ENCODE measurements at places on chromosomes 5 and 9. TPM values are rescaled to one million over a fixed set of nuclear protein-coding genes. Genes with fewer than 3 reads are reported as not detected.
A peak's percentile ranks its signal among the peaks of the same experiment; 100 is the strongest.

DNA sequence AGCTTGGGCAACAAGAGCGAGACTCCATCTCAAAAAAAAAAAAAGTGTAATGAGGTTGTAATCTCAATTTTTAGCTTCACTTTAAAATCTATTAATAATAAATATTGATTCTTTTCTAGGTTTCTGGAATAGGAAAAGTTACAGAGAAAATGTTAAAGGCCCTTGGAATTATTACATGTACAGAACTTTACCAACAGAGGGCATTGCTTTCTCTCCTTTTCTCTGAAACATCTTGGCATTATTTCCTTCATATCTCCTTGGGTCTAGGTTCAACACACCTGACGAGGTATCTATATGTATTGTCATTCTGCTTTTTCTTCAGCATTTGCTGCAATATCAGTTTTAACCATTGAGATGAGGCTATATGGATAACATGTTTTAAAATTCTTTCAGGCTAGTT is 26.6 kb upstream of the ANKDD1B start:
- no peak for DNase-seq

Gene MVB12B
- 7.2 TPM for total RNA-seq

DNA sequence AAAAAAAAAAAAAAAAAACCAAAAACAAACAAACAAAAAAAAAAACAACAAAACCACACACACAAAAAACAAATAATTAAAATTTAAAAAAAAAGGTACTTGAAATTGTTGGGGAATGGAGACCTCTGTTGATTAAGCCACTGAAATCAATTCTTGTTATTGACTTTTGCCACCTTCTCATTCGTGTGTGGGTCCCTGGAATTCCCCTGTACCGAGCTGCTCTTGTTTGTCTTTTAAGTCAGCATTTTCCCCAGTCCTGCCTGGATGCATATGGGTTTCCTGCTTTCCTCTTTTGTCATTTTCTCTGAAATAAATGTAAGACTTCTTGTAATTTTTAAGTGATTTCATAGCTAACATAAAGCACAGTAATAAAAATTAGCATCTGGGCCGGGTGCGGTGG is 45.5 kb downstream of the GPBP1 start:
- DNase-seq = no peak

DNA sequence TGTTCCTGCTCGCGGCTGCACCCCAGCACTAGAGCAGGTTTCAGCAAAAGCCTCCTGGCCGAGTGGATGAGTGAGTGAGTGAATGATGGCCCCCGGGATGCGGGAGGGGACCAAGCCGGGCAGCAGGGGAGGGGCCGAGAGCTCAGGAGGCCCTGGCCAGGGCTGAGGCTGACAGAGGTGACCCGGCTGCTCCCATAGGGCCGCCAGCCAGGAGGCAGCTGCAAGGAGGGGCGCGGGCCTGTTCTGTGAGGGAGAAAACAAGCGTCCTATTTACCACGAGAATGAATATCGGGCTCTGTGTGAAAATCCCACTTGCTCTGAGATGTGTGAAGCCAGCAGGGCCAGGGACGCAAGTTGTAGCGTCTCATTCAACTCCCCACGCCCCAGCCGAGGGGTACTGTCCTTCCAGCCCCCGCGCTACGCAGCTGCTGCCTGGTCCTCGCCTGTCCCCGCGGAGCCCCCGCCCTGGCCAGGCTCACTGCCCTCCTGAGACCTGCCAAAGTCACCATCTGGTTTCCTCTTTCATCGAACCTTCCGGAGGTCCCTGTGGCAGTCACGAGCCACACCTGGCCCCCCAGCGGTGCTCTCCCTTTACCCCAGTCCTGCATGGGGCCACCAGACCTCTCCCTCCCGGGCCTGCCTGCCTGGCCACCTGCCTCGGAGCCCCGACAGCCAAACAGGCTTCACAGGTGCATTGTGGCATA is 38.8 kb downstream of the RASGEF1C start:
- peak; percentile 80 for DNase-seq

DNA sequence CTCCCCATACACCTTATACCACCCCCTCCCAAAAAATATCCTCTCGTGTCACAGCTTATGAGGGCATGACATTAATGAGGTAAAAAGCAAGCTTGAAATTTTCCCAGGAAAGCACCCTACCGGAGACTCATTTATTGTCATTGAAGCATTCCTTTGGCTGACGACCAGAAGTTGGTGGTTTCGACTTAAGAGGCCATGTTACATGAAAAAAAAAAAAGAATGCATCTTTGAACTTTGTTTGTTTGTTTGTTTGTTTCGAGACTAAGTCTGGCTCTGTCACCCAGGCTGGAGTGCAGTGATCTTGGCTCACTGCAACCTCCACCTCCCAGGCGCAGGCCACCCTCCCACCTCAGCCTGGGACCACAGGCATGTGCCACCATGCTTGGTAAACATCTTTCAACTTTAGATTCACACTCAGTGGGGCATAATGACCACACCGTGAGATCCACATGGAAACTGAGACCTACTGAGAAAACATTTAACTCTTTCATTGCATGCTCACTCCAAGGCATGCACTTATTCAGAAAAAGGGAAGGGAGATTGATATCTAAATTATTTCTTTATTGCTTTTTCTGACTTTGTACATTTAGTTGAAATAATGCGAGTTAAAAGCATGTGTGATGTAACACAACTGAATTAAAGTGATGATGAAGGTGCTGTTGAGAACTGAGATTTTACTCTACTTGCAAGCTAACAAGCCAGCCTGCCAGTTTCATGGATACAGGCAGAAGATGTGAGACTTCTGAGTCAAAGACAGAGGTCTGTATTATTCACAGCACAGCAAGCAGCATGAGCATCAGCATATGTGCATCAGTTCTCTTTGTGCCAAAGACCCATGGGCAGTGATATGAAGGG is 5.1 kb upstream of the RAB14 start:
- DNase-seq = no peak

Data from H7 (cell line).